ENCODE measurements at places on chromosomes 6 and 20.

GRCh38 chr6:30163090-30163917 is at the start of gene TRIM15:
TRIM15 (plus strand) TSS chr6:30163546; CDS start chr6:30163685, 139 bp downstream.
- DNase-seq: no peak

- DNase-seq: no peak
These were observed 263.4 kb downstream of the NKAIN2 start for GRCh38 chr6:124066946-124067552.

- peak; percentile 83 for DNase-seq
These were observed 8.7 kb upstream of the TENT5A start for GRCh38 chr6:81761197-81761596.

- DNase-seq: no peak
These were observed 309.4 kb downstream of the UTRN start for GRCh38 chr6:144594585-144594984.

DNA sequence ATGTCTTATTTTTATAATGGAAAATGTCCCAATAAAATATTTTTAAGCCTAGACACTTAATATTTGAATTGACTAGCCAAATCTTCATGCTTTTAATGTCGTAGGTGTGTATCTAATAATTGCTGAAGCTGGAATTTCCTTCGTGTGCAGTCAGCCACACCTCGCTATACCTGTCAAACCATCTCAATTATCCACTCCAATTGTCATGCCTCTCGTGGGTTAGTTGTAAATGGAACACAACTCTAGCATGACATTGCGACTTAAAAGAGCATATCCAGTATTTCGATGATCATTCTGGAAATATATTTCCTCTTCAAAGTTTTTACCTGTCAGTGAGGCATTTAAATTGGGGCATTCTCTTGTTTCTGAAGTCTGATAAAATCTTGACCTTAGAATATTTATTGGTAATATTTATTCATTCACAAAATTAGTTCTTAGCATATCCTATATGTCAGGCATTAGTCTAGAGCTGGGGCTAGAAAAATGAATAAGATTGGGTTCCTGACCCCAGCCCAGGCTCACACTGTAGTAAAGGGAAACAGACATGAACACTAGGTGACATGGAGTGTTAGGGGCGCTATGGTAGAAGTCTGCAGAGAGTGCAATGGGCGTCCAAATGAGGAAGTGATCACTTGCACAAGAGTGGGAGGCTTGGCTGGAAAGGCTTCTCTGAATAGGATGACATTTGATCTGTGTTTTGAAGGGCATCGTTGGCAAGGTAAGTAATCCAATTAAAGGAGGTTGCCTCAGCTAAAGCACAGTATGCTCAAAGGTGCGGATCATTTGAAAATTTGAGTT is 11.0 kb upstream of the CFAP206 start:
- DNase-seq: no peak

- DNase-seq: no peak
These were observed 14.4 kb upstream of the TMEM242 start for GRCh38 chr6:157337751-157338150.

DNA sequence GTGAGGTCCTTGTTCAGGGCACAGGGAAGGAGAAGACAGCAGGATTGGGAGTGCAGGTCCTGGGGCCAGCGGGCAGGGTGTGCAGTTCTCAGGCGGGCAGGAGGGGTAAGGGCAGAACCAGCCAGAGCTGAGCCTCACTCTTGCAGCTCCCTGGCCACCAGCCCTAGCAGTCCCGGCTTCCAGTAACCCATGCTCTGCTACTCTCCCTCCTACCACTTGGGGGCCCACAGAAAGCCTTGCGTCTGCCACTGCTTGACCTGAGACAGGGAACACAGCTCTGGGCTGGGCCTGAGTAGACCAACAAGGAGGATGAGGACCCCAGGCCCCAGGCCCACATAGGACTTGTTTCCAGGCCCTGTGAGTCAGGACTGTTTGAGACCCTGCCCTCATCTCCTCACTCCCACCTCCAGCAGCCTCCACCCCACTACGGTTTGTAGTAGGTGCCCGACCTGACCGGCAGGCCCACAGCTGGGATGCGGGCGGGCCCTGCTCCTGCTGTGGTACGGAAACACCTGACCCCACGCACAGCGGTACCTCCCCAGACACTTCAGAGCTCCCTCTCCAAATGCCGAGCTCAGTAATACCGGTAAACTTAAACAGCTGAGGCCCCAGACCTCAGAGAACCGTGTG is 39.2 kb downstream of the KCNK5 start:
- no peak for DNase-seq

- DNase-seq: no peak
These were observed 198.1 kb downstream of the MMUT start for GRCh38 chr6:49264909-49265308.

DNA sequence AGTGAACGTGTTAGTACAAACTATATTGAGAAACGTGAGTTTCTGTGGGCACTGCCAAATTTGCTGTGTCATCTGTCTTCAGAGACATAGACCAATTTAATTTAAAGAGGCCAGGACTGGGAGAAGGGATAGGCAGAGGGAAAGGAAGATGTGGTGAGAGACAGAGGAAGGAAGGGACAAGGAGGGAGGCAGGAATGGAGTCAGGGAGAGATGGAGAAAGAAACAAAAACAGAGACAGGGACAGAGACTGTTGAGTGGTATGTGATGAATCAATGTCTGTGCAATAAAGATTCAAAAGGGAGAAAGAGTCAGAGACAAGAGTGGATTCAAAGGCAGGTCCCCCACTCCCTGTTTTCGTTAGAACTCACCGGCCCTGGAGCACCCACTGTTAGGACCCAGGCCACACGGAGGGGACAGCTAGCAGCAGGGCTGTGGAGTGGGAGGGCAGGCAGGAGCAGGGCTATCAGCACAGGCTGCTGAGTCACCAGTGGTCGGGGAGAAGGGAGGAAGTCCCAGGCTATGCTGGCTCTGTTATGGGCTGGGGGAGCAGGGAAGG is 51.6 kb upstream of the CHD6 start:
- no peak for DNase-seq

GRCh38 chr20:2521369-2522305 is 12.9 kb upstream of the ZNF343 start:
- peak; percentile 23 for DNase-seq

- no peak for DNase-seq
These were observed 366.5 kb downstream of the FOXA2 start for GRCh38 chr20:22217712-22218352.

DNA sequence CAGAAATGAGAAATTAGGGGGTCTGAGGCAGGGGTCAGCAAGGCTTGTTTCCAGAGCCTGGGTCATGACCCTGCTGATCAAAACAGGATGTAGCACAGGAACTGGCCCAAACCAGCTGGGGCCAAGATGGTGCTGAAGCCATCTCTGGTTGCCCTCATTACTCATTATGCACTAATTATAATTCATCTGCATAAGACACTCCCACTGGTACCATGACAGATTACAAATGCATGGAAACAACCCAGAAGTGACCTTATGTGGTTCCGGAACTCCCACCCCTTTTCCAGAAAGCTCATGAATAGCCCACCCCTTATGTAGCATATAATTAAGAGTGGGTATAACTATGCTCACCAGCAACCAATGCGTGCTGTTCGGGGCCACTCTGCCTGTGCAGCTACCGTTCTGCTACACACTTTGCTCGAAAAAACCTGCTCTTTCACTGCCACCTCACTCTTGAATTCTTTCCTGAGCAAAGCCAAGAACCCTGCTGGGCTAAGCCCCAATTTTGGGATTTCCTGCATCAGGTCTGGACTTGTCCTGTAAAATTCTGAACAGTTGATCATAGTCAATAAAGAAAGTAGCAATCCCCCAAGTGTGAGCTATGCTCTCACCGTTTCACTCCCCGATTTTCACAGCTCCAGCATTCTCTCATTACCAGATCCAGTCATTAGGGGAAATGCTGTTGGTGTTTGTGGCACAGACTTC is 122.3 kb downstream of the WDR27 start:
- no peak for DNase-seq

GRCh38 chr20:32742322-32743236 is 688 bp downstream of the COMMD7 start:
- no peak for DNase-seq

GRCh38 chr6:142406131-142406530 is 104.3 kb downstream of the ADGRG6 start:
- DNase-seq: no peak

- no peak for DNase-seq
These were observed 190.7 kb downstream of the C6orf118 start for GRCh38 chr6:165118736-165119135.

DNA sequence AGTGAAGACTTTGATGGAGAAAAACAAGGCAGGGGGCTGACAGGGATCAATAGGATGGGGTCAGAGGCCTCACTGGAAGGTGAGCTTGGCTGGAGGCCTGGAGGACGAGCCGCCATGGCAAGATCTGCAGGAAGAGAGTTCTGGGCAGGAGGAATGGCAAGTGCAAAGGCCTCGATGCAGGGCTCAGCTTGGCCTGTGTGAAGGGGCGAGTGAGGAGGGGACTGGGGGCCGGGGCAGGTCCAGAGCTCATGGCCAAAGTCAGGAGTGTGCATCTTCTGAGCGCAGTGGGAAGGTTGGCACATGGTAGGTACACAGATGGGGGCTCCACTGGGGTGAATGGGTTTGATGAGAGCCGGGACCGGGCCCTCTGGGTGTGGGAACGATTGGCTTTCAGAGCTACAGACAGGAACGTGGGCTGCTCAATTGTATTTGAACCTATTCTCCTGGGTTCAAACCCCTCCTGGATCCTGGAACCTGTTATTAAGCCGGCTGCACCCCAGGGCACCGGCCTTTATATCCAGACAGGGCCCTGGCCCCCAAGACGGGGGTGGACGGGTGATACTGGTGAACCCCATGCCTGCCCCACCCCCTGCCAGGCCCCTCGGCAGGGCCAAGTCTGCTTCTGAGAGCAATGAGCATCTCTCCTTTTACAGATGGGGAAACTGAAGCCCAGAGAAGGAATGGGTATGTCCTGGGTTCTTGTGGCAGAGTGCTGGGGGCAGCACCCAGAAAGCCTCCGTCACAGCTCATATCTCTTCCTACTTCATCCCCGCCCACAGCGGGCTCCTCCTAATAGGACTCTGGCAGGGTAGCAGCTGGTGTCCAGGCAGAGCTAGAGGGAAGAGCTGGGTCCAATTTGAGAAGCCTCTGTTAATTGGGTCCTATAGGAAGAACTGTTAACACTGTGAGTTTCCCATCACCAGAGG is 106.1 kb downstream of the CEBPB start:
- DNase-seq: no peak

DNA sequence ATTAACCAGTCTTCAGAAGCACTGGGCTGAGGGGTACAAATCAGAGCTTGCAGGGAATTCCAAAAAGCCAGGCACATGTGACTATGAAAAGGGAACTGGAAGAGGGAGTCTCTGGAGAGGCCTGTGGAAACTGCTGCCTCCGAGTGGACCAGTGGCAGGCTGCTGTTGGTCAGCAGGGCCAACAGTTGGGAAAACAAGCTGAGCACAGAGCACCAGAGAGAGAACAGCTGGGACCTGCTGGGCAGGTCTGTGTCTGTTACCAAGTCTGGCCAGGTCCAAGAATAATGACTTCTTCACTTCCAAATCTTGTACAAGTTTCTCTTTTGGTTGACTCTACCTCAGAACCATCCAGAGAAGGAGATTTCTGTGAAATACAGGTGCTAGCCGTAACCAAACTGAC is 81.4 kb downstream of the LIN28B start:
- DNase-seq: no peak

DNA sequence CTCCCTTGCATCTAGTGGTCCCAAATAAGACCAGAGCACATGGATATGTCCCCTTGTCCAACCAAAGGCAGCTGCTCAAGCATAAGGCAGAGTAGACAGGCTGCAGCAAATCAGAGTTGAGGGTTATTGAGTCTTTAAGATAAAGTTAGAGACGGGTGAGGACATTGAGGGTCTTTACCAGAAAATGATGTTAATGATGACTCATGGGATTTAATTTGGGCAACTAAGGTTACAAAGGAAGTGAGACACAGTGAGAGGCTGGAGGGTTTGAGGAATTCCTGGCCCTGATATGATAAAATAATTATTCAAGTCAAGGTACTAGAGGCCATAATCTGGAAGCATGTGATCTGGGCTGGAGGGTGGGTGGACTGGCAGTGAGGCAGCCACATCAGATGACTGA is 133.6 kb downstream of the ALDH8A1 start:
- DNase-seq: no peak

GRCh38 chr6:159429433-159429832 is 260.2 kb downstream of the FNDC1 start:
- DNase-seq: no peak

DNA sequence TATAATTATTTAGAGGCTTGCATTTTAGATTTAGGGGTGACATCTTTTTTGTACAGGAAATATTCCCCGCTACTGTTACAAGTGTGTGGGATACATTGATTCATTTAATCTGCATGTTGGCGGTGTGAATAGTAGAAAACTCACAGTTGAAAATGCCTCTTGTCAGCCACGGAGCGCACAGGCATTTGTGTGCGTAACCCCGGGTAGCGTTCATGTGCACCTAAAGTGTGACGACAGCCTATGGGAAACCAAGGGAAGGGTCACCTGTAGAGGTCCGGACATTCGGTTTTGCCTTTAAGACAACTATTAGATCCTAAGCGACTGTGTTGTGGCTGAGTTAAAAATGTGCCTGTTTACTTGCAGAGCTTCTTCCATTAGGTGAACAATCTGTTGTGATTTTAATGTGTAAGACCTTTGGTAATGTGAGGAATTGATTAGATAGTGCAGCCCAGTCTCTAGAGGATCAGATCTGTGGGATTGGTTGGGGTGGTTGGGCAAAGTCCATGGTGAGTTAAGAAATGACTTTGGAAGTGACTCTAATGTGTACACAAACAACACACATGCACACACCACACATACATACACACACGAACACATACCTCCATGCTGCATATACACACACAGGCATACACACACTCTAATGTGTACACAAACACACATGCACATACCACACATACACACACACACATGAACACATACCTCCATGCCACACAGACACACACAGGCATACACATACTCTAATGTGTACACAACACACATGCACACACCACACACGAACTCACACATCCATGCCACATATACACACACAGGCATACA is 15.7 kb downstream of the ERMARD start:
- no peak for DNase-seq

GRCh38 chr20:63277466-63278272 is 5.1 kb downstream of the ARFGAP1 start:
- DNase-seq: no peak

DNA sequence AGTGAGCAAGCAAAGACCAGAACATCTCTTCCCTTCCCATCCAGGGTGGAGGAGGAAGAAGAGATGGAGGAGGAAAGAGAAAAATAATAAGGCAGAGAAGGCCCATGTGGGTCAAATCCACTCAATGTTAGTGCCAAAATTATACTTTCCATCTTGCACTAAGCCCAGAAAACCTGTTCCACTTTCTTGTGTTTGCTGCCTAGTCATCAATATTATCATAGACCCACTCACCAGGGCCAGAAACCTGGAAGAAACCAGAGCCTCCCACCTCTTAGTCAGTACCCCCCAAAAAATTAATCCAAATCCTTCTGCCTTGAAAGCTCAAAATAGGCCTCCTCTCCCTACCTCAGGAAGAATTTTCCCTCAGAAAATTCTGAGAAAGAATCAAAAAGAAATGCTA is 171.1 kb downstream of the SOD2 start:
- DNase-seq: no peak

- no peak for DNase-seq
These were observed 1.4 kb downstream of the NCR2 start for GRCh38 chr6:41336824-41337223.

- DNase-seq: no peak
These were observed 379.7 kb upstream of the PTCHD4 start for GRCh38 chr6:48490658-48491057.

- peak; percentile 53 for DNase-seq
These were observed 29.0 kb downstream of the HNF4A start for GRCh38 chr20:44384423-44385027.

- DNase-seq: no peak
These were observed 74.1 kb downstream of the HFE start for GRCh38 chr6:26161322-26161721.

GRCh38 chr20:62991863-62992262 is 14.9 kb downstream of the BHLHE23 start:
- DNase-seq: no peak

Data from umbilical cord (tissue), 2 donors.